ENCODE measurements at places on chromosomes 3 and 15. TPM values are rescaled to one million over a fixed set of nuclear protein-coding genes. Genes with fewer than 3 reads are reported as not detected.

The RASGRF1 gene
- under 0.01 TPM for total RNA-seq

The SUSD5 gene
- 2.5 TPM for total RNA-seq

The ACKR2 gene
- not detected for total RNA-seq

The SLC25A20 gene
- total RNA-seq: 13.9 TPM

The FEZF2 gene
- total RNA-seq: not detected
